ENCODE measurements at places on chromosomes 6 and 20.
A peak's percentile ranks its signal among the peaks of the same experiment; 100 is the strongest.

DNA sequence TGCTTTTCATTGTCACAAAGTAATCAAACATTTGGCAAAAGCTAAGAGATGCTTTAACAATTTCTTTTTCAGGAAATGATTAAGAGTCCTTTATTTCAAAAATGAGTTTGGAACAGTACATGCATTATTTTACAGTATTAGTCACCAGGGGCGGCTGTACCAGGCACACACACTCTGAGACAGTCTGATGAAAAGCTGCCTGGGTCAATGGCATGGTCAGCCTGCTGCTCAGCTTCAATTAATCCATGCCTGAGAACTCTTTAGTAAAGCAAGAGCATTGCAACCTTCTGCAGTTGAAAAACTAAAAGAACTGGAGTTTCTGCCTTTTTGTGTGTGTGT is 105.5 kb downstream of the TULP4 start:
- no peak for DNase-seq

- no peak for DNase-seq
Observed at GRCh38 chr20:6767126-6767535, 355 bp upstream of the BMP2 start.

DNA sequence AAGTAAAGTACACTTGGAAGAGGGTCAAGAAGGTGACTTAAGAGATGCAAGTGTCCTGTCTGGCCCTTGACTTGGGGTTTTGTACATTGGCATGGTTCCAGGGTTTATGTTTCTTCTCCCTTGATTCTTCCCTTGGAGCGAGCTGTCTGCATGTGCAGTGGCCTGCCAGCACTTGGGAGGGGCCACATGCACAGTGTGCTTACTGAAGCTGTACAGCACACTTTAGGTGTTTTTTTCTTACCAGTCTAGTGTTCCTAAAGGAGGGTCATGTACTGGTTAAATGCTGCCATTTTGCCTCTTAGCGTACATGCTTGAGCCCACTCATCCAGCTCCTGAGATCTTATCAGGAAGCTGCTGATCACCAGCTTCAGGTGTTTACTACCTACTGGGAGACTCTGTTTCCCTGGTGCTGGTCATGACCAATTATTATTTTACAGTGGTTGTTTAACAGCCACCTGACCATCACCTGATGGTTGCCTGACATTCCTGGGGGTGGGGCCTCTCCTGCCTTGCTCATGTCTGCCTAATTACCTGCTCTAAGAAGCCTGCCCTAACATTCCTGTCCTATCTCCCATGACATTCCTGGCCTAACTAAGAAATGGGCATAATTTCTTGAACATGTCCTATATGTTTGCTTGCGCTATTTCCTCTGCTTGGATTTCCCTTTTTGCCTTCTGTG is 182.9 kb downstream of the MCHR2 start:
- no peak for DNase-seq

DNA sequence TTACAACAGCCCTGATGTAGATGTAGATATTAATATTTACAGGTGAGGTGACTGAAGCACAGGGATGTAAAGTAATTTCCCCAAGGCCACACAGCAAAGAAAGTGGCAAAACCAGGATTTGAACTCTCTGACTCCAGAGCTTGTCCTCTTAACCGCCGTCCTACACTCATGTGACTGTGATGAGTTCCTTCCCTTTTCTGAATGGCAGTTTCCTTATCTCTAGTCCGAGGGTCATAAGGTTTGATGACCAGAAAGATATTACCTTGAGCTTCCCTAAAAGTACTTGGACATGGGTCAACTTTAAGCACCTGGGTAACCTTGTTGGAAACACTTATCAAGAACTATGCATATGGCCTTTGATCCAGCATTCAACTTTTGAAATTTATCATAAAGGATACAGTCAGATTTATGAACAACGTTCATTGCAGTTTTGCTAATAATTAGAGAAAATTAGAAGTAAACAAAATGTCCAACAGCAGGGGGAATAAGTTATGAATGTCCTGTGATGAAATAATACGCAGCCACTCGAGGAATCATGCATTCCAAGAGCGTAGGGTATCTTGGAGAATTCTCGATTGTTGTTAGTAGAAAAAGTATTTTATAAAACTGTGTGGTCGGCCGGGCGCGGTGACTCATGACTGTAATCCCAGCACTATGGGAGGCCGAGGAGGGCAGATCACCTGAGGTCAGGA is 2.3 kb upstream of the TLDC2 start:
- DNase-seq, result no peak

DNA sequence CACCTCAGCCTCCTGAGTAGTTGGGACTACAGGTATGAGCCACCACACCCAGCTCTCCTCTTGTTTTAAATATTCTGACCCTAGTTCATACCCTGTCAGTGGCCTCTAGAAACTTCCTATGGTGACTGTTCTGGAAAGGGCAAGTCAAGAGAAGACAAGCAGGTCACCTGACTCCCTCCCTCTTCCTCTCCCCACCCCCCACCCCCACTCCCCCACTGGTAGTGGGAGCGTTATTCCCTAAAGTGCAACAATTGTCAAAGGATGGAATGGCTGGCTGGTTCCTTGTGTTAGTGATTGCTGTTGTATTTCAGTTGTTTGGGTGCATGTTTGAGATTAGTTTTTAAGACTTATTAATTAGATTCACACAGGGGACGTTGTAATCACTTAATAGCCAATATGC is 136.1 kb downstream of the CARMIL1 start:
- no peak for DNase-seq

GRCh38 chr6:113636357-113636824 is 220.8 kb upstream of the MARCKS start:
- no peak for DNase-seq

GRCh38 chr6:108675226-108676200 is 114.8 kb downstream of the FOXO3 start:
- DNase-seq, result no peak

DNA sequence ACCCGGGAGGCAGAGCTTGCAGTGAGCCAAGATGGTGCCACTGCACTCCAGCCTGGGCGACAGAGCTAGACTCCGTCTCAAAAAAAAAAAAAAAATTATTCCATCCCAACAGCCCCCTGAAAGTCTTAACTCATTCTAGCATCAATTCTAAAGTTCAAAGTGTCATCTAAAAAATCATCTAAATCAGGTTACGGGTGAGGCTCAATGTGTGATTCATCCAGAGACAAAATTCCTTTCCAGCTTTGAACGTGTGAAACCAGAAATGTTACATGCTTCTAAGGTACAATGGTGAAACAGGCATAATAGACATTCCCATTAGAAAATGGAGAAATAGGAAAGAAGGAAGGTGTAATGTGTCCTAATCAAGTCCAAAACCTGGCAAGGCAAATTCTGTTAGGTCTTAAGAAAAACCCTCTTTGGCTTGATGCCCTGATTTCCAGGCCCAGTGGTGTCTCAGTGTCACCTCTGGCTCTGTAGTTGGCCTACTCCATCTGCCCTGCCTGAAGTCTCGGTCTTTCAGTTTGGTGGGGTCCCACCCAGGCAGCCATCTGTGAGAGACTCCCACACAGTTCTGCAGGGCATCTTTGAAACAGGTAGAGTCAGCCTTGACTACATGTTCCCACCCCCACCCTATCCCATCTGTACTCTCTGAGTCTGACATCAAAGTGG is 43.5 kb downstream of the HFE start:
- no peak for DNase-seq

DNA sequence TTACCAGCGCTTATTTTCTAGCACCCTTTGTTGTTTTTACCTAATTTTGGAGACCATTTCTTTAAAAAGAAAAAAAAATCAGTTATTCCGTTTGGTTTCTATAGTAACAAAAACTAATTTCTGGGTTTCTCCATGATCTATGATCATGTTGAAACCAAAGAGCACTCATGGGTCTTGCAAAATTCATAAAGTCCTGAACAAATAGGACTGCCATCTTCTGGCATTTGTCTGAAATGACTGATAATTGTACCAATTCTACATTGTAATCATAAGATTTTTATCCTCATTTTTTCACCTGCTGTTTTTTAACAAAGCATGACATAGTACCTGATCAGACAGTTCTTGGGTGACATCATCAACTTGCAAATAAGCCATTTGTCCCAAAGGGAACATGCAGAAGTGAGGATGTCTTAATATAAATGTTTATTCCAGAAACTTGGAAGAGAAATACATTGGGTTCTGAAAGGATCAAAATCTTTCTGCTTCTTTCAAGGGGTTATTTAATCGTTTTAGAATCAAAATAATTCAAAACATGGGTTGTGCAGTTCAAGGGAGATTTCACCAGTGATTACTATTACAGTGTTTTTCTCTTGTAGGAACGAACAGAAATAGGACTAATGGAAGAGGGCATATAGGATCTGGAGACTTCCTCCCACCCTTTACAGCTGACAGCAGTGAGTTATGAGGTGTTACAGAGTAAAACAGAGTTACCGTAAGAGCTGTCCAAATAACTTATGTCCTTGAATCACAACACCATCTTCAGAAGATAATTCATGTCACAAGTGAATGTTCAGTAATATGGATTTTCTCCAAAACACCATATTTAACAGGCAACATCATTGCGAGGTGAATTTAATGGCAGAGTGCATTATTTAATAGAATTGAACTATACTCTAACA is 87.1 kb upstream of the GJE1 start:
- DNase-seq, result no peak

- no peak for DNase-seq
Observed at GRCh38 chr6:156905801-156906200, 128.6 kb downstream of the ARID1B start.

GRCh38 chr6:16409531-16410441 is 171.4 kb downstream of the GMPR start:
- DNase-seq, result peak; percentile 28

GRCh38 chr20:10597637-10598036 is 76.2 kb downstream of the JAG1 start:
- DNase-seq, result no peak

DNA sequence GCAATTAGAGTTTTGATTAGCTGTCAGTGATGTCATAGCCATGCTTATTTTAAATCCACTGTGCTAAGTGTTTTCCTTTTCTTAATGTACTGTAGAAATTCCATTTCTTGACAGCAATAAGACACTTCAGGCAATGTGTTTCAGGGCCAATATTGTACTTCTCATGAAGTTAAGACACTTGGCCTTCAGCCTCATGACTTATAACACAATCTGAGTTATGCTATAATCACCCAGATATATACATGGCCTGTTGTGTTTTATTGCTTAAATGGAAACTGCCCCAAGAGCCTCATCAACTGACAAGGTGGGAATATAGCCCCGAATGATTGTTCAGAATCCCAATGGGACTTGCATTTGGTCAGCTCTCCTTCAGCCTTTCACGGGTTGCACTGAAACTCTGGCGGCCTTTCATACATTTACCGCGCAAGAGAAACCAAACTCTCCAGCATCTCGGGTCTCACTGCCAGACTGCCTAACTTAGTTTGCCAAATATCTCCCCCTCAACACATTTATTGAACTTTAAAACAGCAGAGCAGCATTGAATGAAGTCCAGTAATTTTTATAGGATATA is 44.2 kb upstream of the TBX18 start:
- DNase-seq, result no peak

DNA sequence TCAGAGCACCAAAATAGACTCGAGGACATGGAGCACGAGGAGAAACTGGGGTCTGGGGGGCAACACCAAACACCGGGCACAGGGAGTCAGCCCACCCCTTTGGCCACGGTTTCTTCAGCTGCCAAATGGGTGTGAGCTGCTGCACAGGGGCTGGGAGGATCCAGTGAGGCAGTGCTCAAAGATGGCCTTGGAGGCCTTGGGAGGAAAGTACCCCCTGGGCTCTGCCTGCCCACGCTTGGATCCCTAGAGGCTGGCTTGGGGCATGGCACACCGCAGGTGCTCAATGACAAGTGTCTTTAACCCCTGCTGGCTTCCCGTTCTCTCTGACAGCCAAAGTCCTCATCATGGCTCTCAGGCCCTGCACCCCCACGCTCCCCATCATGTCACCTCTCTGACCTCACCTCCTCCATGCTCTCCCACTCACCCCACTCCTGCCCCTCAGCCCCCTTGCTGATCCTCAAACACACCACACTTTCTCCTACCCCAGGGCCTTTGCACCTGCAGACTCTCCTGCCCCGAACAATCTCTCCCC is 190.3 kb downstream of the ANKRD60 start:
- DNase-seq, result no peak

GRCh38 chr6:43709654-43710303 is 22.2 kb upstream of the MRPS18A start:
- no peak for DNase-seq

GRCh38 chr6:35497571-35498421 is 917 bp upstream of the TEAD3 start:
- DNase-seq, result peak; percentile 66

DNA sequence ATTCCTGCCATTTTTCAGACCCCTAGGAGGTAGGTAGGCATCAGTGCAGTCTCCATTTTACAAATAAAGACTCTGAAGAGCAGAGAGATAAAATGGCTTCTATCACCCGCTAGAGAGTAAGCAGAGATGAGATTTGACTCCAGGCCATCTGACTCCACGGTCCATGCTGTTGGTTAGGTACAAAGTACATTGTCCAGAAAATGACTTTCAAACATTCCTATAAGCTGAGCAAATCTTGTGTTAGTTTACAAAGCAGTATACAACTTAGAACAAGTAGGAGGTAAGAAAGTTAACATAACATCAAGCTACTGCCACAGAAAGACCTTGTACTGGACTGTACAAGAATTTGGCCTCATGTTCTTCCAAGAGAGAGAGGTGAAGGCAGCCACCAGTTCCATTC is 14.9 kb downstream of the BTN1A1 start:
- no peak for DNase-seq

GRCh38 chr20:38147163-38147562 is 17.9 kb downstream of the TGM2 start:
- DNase-seq, result no peak

- no peak for DNase-seq
Observed at GRCh38 chr20:50130995-50131394, 18.0 kb upstream of the UBE2V1 start.

DNA sequence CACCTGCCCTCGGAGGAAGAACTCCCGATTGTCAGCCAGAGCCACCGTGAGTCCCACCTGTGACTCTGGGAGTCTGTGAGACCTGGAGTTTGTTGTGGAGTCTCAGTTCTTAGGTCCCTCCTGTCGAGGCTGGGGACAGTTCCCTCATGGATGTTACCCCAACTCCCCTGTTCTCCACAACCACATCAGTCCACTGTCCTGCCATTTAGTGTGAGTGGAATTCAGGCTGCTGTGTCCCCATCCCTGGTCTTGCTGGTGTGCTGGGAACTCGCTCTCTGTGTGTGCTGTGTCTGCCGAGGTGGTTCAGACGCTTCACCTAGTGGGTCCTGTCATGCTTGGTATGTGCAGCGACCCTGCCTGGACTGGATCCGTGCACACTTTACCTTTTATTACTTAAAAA is 163.2 kb downstream of the DTNBP1 start:
- no peak for DNase-seq

DNA sequence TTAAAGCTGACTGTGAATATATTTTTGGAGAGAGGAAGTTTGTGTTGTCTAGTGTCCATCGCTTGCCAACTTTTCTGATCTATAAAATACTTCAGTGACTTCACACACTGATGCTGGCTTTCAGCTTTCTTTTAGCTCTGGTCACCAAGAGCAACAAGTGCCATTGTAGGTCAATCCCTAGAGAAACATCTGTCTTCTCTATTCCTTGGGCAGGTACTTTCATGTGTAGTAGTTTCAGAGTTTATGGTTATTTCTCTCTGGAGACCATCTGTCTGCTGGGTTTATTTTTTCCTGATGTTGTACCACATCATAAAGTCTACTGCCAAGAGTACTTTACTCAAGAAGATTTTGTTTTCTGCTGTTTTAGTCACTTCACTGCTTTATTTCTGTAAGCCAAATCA is 249.9 kb downstream of the KHDC1L start:
- no peak for DNase-seq
